NCI-H82 (cell line): ENCODE measurements at places on chromosomes 5 and 9.

- DNase-seq = peak; percentile 95
Observed at GRCh38 chr9:5437254-5438216, at the start of gene PLGRKT. Gene PLGRKT (minus strand): TSS chr9:5437925. CDS start chr9:5431977, 5,948 bp downstream.

DNA sequence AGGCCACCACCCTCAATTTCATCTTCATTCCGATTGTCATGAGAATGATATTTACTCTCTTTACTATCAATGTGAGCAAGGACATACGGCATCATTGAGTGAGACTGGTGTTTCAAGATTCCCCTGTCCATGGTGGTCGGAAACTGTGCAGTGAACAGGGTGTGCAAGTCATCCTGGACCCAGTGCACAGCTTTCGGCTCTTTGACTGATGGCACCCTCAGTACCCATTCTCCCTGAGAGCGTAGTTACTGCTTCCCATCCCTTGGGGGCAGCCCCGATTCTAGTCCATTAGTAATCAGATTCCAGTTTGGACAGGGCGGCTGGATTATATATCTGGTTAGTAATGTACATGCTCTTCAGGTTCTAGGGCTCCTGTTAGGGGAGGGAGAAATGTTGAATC, 61.7 kb upstream of the SUB1 start:
- DNase-seq = peak; percentile 33

GRCh38 chr5:138109463-138110265, 25.8 kb downstream of the WNT8A start:
- peak; percentile 47 for DNase-seq

GRCh38 chr9:14336244-14336643, 22.3 kb upstream of the NFIB start:
- DNase-seq = no peak

DNA sequence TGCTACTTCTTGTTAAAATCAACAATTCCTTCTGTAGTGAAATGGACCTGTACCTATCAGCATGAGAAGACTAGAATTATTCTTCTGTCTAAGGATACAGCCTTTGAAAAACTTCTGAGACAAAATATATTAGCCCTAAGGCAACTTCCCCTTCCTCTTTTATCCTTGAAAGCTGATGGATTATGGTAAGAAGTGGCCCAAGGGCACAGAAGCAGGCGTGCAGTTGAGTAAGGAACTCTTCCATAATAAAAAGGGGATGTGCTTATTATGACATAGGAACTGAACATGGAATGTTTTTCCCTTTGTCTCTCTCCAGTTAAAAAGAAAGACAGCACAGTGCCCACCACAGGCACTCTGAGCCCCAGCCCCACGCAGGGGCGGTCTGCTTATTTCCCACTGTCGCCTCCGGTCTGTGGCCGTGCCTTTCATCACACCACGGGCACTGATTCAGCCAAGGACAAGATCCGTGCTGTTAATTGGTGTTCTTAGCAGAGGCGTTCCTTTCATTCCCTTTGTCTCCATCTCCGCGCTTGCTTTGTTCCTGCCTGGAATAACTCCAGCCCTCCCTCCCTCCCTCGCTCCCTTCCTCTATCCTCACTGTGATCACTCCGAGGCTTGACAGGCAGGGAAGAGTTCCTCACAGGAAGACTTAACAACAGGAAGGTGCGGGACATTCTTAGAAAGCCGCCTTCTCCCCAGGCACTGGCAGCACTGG, 135.9 kb upstream of the OTULINL start:
- no peak for DNase-seq

GRCh38 chr5:88290801-88291200, 22.2 kb upstream of the TMEM161B start:
- DNase-seq = no peak

DNA sequence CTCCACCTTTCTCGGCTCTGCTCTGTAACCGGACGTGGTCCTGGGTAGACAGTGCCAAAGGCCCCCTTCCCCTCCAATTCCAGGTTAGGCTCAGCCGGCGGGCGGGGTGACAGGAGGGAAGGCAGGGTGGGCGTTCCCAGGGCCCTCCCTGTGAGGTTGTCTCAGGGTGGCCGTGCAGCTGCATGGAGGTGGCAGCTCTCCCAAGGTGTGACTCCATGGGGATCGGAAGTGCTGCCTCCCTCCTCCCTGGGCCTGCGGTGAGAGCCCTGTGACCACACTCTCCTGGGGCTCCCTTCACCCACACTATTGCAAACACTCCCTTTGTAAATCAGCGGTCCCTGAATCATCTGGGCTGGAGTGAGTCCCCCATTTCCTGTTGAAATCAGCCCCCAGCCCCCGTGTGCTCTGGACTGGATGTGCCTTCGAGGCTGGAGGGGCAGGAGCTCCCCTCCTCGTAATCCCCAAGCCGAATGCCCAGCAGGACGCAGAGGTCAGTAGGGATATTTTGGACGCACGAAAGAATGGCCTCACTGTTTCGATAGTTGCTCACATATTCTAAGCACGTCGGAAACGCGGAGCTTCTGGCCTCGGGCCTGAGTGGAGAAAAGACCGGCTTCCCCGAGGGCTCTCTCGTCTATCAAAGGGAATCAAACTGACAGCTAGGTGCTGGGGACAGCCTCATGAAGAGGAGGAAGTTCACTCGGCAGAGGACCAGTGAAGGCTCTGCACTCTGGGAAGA, 107.6 kb upstream of the COL5A1 start:
- DNase-seq = no peak

- no peak for DNase-seq
Observed at GRCh38 chr9:85016384-85017006, 347.0 kb downstream of the NTRK2 start.

DNA sequence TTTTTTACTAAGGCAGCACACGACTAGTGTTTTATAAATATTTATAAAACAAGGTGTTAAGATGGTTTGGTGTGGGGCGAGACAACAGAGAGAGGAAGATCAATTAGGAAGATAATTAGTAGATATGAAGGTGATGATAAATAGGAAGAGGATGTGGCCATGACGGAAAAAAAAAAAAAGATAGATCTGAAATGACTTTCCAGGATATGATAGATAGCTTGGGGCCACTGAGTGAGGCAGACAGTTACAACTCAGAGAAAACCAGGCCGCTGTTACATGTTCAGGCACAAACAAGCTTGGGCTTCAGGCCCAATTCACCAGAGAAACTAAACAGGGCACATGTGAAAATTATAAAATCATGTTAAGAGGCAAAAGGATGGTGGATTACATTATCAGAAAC, 43.2 kb downstream of the KIAA0825 start:
- DNase-seq = no peak

- DNase-seq = no peak
Observed at GRCh38 chr5:98602534-98603112, 170.8 kb upstream of the RGMB start.

DNA sequence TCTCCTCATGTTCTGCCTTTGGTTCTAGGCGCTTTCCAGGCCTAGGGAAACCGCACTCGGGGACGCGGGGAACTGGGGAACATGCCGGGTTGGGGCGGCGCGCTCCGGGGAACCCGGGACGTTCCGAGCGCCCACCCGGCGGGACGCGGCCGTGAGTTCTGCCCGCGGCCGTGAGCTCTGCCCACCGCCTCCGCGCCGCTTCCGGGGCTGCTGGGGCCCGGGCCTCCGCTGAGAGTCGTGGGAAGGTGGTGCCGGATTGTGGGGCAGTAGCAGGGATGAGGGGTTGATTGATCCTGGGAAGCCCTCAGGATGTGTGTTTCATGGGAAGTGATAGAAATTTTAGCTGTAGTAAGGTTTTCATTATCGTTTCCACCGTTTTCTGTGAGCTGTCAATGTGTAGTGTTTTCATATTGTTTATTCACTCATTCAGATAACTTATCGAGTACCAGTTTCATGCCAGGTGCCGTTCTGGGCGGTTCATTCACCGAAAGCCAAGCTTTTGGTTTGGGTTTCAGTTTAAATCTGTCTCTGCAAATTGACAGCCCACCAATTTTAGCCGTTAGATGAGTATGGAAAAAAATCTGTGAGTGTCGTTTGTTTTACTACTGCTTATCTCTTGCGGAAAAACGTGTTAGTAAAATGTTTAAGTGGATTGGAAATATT, 657 bp downstream of the MTRR start:
- DNase-seq = peak; percentile 4

GRCh38 chr9:91536211-91536691, 112.6 kb upstream of the NFIL3 start:
- DNase-seq = no peak

- DNase-seq = peak; percentile 56
Observed at GRCh38 chr9:2469681-2470221, 151.8 kb upstream of the VLDLR start.

DNA sequence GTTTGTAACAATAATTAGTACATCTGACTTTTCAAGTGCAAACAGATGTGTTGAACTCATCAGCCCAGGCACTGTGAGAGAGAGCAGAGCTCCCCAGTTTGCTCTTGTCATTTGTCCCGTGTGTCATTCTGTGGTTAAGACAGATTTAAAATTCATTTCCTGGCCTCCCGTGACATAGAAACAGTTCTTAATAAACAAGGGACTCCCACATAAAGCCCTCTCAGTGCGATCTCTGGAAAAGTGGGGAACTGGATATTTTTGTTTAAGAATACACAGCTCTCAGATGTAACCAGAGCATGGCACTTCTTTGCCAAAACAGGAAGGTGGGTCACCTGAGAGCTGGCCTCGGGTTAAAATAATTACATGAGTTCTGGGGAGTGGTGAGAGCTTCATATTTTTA, 58.6 kb downstream of the PRKACG start:
- DNase-seq = no peak

DNA sequence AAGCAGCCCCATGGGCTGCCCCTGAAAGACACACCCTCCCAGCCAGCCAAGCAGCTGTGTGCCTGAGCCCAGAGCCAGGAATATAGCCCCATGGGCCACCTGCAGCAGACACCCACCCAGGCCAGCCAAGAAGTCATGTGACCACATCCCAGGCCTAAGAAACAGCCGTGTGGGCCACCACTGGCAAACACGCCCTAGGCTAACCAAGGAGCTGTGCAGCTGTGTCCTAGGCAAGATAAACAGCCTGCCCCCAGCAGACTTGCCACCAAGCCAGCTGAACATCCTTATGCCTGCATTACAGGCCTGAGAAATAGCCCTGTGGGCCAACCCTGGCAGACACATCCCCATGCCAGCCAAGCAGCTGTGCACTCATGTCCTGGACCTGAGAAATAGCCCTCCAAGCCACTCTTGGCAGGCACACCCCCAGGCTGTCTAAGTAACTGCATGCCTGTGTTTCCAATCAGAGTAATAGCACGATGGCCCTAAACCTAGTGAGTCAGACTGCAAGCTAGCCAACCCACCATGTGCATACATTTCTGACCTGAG, 143.0 kb downstream of the ADAMTS6 start:
- no peak for DNase-seq

- DNase-seq = no peak
Observed at GRCh38 chr5:10660720-10661387, 97.0 kb downstream of the ANKRD33B start.

GRCh38 chr9:137014776-137015539, 13.1 kb downstream of the ABCA2 start:
- no peak for DNase-seq

DNA sequence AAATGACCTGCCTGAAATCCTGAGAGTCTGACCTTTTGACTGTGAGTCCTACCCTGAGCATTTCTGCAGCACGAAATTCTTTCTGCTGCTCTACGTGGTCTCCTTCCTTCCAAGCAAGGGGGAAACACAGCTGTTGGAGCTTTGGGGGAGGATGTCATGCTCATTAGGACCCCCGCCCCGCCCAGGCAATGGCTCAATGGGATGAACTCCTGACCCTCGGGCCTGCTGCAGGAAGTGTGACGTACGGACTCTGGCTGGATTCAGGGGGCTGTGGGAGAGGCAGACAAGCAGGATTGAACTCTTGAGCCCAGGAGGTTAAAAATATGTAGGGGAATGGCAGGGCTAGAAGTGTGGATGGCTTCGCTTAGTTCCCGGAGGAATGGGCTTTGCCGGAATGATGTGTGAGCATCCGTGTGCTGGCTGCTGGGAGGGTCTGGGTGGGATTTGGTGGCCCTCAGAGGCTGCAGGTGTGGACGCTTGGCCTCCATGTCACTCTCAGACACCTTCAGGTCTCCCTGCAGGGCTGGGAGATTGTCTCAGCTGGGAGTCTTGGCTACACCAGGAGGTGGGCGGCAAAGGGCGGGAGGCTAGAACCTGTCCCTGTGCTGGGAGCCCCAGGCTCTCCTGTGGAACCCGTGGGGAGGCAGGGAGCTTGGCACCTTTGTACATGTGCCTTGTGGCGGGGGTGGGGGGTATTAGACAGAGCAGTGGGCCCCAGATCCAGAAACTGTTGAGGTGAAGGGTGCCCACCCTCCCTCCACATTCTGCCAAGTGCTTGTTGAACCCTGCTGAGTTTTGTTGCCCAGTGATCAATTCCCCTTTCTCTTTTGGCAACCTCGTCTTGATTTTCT, 26.3 kb downstream of the STC2 start:
- DNase-seq = no peak

DNA sequence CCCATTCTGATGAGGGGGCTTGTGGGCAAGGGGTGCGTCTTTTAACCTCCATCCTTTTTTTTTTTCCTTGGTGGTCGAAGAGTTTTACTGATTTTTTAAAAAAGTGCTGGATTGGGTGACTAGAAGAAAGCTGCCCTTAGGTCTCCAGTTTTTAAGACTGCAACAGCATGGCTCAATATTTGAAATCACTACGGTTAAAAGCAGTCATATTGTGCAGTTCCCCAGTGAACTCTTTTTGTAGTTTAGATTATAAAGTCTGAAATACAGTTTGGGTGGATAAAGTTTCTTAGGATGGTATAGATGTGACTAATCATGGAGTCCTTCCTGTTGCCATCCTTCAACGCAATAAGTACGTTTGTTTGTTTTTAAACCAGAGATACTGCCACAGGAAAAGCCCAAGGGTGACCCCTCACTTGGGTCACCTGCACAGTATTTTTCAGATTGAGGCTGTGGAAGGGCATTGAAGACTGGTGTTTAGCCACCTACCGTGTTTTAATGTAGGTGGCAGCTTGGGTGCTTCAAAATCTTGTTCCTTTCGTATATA, 520 bp upstream of the DHFR start:
- no peak for DNase-seq

- DNase-seq = no peak
Observed at GRCh38 chr5:102857076-102857818, 102.1 kb downstream of the PAM start.

GRCh38 chr9:90546200-90546599, 96.4 kb downstream of the DIRAS2 start:
- peak; percentile 30 for DNase-seq

- peak; percentile 31 for DNase-seq
Observed at GRCh38 chr5:136780518-136780917, 415.2 kb upstream of the TRPC7 start.
